ENCODE measurements at places on chromosomes 6 and 20. TPM values are rescaled to one million over a fixed set of nuclear protein-coding genes. Genes with fewer than 3 reads are reported as not detected.

Gene ZFP57
- polyA plus RNA-seq = 0.91 TPM

Gene RAB44
- polyA plus RNA-seq = 0.09 TPM

- no peak for DNase-seq
These were observed 231.0 kb downstream of the SOD2 start for GRCh38 chr6:159461998-159462397.

DNA sequence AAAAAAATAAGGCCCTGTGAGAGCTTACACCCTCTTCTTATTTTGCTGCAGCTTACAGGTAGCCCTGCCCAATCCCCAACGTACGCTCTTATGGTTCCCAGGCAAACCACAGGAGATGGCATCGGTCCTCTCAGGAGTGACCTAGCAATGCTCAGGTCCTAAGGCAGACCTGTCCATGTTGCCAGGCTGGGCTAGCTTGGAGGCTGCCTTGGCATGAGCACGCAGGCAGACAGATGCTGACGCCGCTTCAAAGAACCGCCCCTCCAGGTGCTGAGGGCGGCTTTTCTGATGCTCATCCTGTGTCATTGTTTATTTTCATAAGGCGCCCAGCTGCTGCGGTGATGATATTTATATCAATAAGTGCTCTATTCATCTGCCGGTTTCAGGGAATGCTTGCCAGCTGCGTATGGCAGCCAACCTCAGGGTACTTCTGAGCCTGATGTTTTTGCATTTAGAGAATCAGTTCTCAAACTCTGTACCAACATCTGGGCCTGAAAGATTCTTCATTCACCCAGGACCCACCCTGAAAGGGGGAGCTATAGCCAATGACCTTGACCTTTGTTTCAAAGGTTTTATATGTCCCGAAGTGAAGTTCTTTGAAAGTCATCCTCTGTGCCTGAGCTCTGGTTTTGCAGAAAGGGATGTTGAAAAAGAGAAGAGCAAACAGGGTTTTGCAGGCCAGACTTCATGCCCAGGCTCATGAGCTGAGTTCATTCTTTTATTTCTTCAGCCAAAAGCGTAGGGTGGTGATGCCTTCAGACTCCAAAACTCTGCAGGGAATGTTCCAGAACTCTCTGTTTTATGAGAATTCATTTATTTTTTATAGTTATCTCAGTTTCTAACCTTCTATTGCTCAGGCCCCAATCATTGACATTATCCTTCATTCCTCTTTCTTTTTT lies 475.6 kb upstream of the CHD6 start:
- DNase-seq = peak; percentile 28

DNA sequence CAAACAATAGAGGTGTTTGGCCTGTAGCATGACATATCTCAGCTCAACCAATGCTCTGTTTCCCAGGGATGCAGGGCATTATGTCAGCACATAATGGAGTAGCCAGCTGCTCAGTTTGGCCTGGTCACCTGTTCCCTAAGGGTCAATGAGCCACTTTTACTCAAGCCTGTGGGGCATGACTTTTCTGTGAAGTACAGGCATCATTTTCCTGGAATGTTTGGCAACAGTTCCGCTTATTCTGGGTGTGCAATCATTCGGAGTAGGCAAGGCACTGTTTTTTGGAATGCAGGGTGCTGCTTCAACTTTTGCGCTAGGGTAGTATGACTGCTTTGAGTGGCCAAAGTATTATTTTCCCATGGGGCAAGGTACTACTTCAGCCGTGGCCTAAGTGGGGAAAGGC lies 665.4 kb downstream of the EPHA7 start:
- no peak for DNase-seq

DNA sequence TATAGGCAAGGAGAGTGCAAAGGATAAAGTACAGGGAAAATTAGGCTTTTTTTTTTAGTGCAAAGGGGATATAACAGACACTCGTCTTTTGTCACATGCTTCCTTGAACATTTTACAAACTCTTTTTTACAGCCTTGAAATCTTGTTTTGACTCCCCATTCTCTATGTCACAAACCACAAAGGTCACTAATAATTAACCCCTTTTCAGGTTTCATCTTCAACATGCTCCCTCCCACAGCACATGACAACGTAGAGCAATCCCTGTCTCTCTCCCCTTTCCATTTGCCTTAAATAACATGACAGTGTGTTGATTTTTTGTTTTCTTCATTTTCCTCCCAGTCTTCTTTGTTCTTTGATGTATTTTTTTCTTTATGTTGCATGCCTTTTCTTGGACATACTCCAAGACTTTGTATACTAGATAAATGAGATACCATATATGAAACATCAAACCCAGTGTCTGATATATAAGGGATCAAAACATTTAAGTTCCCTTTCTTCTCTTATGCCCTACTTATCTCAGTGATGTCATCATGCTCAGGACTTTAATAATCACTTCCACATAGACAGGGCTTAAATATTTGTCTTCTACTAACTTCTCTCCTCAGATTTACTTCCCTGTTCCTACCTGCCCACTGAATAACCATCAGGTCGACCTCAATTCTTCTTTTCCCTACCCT lies 378.7 kb upstream of the HSF2 start:
- no peak for DNase-seq
